ENCODE measurements at places on chromosomes 2 and 18.

DNA sequence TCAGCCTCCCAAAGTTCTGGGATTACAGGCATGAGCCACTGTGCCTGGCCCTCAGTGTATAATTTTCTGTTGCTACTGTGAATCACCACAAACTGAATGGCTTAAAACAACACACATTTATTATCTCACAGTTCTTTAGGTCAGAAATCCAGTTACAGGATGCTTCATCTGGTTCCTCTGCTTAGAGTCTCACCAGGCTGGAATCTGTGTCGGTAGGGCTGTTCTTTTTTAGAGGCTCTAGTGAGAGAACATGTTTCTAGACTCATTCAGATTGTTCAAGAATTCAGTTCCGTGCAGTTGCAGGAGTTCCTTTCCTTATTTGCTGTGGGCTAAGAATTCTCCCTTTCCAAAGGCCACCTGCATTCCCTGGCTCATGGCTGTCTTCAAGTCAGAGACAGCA lies 22.2 kb downstream of the CCDC121 start:
- no peak for DNase-seq

- no peak for DNase-seq
These were observed 43.2 kb upstream of the CAB39 start for GRCh38 chr2:230669386-230669950.

DNA sequence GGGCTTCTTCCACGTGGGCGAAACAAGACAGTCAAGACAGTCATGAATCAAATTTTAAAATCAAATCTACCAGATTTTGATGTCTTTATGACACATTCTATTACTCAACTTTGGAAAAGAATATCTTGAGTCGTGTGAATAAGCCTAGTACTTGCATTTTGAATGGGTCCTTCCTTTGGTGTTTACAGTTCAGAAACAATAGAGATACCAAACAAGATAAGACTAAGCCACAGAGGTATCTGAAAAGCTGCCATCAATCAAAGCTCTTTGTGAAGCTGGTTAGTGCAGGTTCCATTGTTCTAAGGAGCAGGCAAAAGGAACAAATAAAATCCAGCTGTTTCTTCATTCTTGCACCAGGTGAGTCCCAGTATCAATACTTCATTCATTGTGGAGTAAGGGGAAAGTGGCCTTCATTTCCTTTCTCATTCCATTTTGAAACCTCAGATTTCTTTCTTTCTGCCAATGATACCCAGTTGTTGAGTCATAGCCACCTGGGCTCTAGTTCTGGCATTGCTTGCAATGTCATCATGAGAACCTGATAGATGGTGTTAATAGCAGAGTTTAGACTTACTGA lies 151.7 kb upstream of the L3MBTL4 start:
- no peak for DNase-seq

- no peak for DNase-seq
These were observed 27.6 kb downstream of the GALNT3 start for GRCh38 chr2:165766326-165766927.

- DNase-seq = no peak
These were observed 125.5 kb downstream of the MC4R start for GRCh38 chr18:60247103-60247502.

GRCh38 chr2:38835015-38835601 lies 40.6 kb downstream of the DHX57 start:
- no peak for DNase-seq

DNA sequence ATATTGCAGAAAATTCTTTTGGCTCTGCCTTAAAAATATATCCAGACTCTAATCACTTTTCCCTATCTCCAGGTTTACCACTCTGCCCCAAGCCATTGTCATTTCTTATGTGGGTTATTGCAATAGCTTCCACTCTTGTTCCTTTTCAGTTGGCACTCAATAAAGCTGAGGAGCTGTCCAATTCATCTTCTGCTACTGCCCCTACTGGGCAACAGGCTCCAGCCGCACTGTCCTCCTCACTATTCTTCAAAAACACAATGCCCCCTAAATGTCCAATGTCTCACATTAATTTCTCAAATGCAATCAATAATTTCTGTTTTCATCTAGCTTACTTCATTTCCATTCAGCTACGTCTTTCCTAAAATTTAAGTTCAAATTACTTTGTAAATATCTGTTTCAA lies 1262.5 kb upstream of the CDH2 start:
- DNase-seq = no peak

- DNase-seq = no peak
These were observed 114.5 kb downstream of the TTC27 start for GRCh38 chr2:32742376-32742775.

GRCh38 chr2:866009-866680 lies 84.5 kb upstream of the SNTG2 start:
- DNase-seq = no peak

DNA sequence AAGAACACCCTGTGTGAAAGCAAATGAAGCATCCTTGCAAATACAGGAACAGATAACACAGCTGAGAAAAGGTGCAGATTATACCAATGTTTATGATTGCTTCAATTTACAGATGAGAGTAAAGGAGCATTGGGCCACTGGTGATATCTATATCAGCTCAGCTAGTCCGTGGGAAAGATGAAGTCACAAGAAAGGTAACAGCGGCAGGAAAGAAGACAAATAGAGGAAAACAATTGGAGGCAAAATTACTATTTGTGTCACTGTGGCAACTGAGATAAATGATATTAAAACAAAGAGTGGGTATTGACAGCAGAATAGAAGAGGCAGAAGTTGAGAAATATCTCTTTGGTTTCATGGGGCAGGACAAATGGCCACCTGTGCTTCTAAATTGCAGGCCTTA lies 121.2 kb upstream of the CAVIN2 start:
- no peak for DNase-seq

DNA sequence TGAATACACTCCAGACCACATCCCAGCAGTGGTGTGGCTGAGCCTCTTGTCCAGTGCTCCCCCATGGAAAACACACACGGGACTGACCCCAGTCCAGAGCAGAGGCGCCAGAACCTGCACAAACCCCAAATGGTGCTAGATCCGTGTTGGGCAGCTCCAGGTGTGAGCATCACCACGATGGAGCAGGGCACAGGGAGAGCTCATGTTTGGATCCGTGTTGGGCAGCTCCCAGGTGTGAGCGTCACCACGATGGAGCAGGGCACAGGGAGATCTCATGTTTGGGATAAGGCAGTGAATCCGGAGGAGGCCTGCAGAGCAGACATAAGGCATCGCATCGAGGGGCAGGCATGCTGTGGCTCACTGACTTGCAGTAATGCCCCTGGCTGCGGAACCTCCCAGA lies 460.0 kb upstream of the MYT1L start:
- no peak for DNase-seq

- no peak for DNase-seq
These were observed 222.1 kb downstream of the CELF4 start for GRCh38 chr18:37343542-37343851.

- no peak for DNase-seq
These were observed 366.7 kb downstream of the NUP35 start for GRCh38 chr2:183490914-183491313.

GRCh38 chr2:156748221-156748620 lies 312.0 kb downstream of the GPD2 start:
- no peak for DNase-seq

GRCh38 chr18:56115071-56116015 lies 523.0 kb downstream of the TXNL1 start:
- no peak for DNase-seq

DNA sequence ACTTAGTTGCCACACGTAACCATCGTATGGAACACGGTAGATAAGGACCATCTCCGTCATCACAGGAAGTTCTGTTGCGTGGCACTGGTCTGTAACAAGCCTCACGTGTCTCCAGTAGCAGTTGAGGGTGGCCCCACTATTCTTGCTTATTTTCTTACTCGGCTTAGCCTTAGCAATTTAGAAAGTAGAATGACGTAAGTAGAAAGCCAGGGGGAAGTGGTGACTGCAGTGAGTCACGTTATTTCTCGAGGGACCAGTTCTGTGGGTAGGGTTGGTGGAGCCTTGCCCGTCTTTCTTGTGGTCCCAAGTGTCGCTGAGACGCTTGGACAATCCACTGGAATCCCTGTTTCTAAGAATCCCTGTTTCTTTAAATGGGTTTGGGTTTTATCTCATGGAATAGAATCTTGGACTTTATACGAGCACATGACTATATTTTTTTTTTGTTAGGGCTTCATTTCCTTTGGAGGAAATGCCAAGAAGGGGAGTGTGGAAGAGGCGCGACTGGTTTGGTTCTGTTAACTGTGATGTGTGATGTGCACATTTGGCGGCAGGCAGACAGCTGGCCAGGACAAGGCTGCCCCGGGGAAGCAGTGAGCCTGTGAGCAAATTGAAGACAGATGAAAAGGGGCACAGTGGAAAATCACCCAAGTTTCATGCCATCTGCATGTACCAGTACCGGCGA lies 96.2 kb downstream of the CABLES1 start:
- peak; percentile 64 for DNase-seq

DNA sequence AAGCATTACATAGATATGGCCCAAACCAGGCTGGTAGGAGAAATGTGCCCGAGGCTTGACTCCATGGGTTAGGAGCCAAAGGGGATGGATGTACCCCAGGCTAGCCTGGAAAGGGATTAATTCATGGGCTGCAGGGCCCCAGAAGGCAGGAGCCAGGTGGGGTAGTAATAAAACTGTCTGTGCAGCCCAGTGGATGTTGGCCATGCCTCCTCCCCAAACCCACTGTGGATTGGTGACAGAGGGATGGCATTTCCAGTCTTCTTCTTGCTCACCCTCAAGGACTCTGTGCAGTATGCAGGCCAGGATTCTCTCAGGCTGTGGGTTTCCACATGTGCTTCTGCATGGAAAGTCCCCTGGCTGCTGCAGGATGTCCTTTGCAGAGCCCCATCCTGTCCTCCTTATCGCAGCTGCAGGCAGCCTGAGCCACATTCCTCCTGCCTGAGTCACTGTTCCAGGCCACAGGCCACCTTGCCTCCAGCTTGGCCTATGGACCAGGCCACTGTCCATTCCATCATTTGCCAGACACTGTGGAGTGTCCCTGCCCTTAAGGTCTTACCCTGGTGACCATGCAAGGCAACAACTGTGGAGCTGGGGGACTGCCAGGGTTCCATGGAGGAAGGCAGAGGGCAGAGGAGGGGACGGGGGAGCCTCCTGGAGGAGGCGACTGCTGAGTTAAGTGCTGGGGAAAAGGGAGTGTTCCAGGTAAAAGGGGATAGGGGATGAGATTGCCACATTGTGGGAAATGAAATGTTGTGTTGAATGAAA lies 38.9 kb downstream of the INO80C start:
- no peak for DNase-seq

GRCh38 chr2:105787376-105788318 lies 42.9 kb downstream of the NCK2 start:
- no peak for DNase-seq

- no peak for DNase-seq
These were observed 409.1 kb upstream of the TNP1 start for GRCh38 chr2:217268978-217269377.

GRCh38 chr2:222427646-222428301 lies 3.4 kb downstream of the SGPP2 start:
- DNase-seq = no peak

DNA sequence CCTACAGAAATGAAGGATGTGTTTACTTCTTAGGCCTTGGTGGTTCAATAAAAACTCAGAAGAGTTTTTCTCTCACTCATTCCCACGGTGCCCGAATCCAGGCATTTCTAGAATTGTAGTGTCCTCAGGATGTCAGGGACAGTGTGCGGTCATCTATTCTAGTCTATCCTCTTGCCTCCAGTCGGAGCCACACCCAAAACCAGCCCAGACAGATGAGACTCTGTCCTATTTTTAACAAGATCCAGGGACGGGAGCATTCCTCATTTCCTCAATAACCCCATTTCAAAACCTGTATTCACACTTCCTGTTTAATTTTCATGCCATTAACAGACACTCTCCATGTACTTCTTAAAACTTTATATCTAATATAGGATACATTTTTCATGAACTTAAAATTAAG lies 11.6 kb upstream of the RBMS1 start:
- DNase-seq = no peak

DNA sequence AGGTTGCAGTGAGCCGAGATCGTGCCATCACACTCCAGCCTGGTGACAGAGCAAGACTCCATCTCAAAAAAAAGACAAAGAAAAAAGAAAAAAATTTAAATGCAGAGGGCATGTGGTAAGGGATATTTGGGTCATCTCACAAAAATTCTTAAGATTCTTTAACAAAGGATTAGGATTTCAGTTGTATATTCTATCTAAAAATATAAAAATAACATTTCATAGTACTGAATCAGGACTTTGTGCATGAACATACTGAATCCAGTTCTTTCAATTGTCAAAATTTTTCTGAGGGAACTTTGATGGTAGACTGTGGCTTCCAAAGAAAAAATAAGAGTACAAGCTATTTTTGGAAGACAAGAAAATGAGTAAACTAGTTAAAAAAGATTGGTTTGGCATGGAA lies 6.5 kb upstream of the PPP3R1 start:
- no peak for DNase-seq

- no peak for DNase-seq
These were observed 115.0 kb upstream of the LHCGR start for GRCh38 chr2:48870503-48870902.

- DNase-seq = no peak
These were observed 133.5 kb downstream of the MBP start for GRCh38 chr18:76999077-76999476.

- DNase-seq = no peak
These were observed 108.3 kb downstream of the ATL2 start for GRCh38 chr2:38268691-38269327.

DNA sequence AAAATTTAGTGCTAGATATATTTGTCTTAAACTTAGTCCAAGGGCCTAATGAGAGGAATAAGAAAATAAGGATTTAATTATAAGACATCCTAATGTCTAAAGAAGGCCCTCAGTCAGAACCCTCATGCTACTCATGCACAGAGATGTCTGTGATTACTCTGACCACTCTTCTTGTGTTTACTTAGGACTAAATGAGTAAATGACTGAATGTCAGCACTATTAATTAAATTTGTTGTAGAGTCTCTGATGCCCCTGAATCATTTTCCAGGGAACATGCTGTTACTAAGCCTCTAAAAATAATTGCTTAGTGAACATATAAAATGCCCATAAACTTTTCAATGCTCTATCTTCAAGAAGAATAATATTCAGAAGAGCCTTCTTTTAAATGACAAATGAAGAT lies 32.4 kb downstream of the GULP1 start:
- DNase-seq = no peak

GRCh38 chr2:30265052-30266015 lies 34.0 kb downstream of the LBH start:
- DNase-seq = no peak

GRCh38 chr2:163951312-163951711 lies 215.5 kb upstream of the FIGN start:
- DNase-seq = no peak

DNA sequence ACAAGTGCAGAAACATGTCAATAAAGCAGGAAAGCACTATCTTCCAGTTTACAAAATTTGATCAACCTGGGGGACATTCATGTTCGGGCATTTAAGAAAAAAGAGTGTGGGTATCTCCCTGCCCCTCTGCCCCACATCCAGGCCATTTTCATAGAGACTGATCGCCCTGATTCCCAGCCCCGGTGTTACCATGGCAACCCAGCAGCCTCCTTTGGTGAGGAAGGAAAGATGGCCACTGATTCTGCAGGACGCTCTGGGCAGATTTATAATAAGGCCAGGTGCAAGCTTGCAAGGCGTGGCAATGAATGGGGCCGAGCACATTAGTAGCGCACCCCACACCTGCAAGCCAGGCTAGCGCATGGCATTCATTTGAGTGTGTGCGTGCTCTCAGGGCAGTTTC lies 36.7 kb upstream of the ARL4C start:
- DNase-seq = no peak

- no peak for DNase-seq
These were observed 77.8 kb downstream of the CTIF start for GRCh38 chr18:48616484-48617255.

Measured in T-helper 22 cell (primary cell).